ENCODE measurements at places on chromosomes 7 and 10.
A peak's percentile ranks its signal among the peaks of the same experiment; 100 is the strongest.

- DNase-seq: no peak
Measured at GRCh38 chr10:78869508-78870454, 199.0 kb upstream of the ZMIZ1 start.

DNA sequence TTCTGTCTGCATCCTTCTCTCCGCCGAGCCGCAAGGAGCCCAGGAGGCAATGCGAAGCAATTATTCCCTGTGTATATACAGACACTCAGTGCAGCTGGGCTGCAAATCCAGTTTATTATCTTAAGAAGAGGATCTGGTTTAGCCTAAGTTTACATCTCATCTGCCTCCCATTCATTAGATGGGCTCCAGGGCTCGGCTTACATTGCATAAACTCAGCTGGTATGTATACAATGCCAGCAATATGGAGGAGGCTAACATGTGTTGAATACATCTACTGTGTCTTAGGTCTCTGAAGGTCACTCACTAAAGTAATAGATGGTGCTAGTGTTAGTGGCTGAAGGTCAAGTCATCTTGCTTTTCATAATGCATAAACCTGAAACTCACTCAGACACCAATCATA lies 996.8 kb downstream of the KCNMA1 start:
- DNase-seq: no peak

GRCh38 chr10:33187427-33187999 lies 147.0 kb downstream of the NRP1 start:
- no peak for DNase-seq

DNA sequence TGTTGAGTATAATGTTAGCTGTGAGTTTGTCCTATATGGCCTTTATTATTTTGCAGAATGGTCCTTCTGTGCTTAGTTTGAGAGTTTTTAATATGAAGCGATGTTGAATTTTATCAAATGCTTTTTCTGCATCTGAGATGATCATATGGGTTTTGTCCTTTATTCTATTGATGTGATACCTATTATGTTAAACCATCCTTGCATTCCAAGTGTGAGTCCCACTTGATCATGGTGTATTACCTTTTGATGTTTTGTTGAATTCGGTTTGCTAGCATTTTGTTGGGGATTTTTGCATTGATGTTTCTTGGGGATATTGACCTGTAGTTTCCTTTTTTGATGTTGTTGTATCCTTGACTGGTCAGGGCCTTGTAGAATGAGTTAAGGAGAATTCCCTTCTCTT lies 166.4 kb downstream of the MLLT10 start:
- DNase-seq: no peak

DNA sequence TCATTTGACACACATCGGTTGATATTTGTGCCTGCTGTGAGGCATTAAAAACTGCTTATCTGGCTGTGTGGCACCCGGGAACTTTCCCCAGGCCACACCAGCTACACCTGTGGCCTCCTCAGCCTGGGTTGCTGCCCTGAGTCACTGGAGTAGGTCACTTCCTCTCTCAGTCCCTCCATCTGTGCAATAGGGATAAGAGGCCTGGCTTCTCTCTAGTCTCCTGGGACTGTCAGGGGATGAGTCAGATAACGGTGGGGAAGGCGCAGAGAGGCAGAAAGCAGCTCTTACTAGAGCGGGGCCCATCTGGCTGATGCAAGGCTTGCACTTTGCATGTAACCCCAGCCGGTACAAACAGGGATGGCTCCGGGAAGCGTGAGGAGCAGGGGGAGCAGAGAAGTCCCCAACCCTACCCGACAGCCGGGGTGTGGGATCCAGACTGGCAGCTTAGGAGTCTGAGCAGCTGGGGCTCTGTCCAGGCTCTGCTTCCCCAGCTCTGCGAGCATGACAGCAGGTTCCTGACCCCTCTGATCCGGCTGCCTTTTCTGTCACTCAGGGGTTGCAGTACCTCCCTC lies 34.0 kb downstream of the DNAJB12 start:
- peak; percentile 98 for DNase-seq

DNA sequence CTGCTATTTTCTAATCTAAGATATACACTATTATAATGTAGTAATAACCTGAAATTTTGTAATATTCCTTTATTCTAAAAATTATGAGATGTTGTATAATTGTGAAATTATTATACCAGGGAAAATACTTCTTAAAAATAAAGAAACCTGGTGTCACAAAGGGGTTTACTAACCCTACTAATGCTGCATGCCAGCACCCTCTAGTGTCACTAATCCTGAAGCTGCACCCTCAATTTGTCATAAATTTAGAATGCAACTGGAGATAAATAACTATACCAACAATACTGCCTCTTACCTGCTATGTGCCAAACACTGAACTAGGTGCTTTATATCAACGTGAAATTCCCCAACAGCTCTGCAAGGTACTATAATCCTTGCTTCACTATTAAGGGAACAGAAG lies 30.8 kb downstream of the TM9SF3 start:
- no peak for DNase-seq

- no peak for DNase-seq
Measured at GRCh38 chr7:100378114-100378755, 4.9 kb downstream of the PILRA start.

GRCh38 chr7:373818-374705 lies 84.1 kb downstream of the FOXL3 start:
- no peak for DNase-seq

GRCh38 chr10:126166797-126167196 lies 221.5 kb downstream of the ADAM12 start:
- no peak for DNase-seq

GRCh38 chr7:6078548-6078947 lies 47.4 kb downstream of the ANKRD61 start:
- DNase-seq: no peak

DNA sequence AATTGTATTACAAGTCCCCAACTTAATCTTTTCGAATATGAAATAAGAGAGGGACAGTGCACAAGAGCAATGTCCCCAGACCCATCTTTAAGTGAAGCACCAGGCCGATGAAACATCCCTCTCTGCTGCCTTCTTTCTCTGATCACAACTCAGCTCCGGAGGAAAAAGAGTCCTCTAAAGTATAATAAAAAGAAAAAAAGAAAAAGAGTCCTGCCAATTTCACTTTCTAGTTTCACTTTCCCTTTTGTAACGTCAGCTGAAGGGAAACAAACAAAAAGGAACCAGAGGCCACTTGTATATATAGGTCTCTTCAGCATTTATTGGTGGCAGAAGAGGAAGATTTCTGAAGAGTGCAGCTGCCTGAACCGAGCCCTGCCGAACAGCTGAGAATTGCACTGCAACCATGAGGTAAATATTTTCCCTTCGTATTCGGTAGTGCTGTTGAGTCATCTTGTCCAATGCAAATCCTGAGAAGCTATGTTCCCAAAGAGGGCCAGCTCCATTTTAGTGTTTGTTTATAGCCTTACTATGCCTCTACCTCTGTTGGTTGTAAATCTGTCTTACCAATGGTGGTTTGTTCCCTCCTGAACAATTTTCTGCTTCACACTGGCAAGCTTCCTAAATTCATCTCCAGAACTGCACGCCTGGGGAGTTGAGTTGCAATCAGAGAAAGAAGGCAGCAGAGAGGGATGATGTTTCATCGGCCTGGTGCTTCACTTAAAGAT lies at the start of gene IFIT2:
TSS of gene IFIT2 (plus strand) at position 326 of the 725 bp plus-strand sequence. CDS start at position 404, 78 bp downstream.
- DNase-seq: no peak

DNA sequence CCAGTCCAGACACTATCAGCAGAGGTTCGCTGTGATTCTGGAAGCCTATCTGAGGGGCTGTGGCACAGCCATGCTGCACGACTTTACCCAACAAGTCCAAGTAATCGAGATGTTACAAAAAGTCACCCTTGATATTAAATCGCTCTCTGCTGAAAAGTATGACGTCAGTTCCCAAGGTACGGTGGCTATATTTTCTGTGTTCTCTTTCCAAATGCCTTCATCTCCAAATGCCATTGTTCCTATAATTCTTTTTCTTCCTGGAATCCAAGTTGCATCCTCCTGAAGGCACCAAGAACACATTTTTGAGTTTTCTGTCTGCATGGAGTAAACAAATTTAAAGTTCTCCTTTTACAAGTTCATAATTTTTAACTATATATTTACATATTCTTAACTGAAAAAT lies 7.7 kb downstream of the PIK3CG start:
- no peak for DNase-seq

GRCh38 chr7:122689346-122690109 lies 9.4 kb downstream of the RNF133 start:
- DNase-seq: no peak

DNA sequence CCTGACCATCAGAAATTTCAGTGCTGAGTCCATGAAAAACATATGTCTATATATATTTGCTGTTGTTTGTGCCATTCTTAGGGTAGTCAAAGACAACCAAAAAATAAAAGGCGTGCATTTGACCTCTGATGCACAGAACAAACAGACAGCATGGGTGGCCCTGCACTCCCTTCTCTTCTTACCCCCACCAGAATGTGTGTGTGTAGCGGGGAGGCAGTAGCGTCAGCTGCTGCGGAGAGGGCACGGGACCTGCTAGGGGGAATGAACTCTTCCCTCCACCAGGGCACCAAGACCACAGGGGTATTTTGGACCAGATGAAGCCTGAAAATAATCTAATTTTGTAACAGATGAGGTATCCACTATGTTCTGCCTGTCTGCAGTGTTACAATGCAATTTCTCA lies 277.7 kb upstream of the ZNF32 start:
- DNase-seq: no peak

DNA sequence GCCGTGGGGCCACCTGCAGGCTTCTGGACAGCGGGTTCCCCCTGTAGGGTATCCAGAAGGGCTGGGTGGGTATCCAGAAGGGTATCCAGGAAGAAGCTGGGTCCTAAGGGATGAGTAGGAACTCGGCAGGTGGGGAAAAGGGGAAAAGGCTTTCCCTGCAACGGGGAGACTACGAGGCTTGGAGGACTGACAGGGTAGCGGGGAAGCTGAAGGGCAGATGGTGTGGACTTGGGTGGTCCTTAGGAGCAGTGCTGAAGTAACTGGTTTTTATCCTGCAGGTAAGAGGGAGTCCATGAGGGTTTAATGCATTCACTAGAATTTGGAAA lies 525 bp downstream of the UBE2D4 start:
- DNase-seq: no peak

DNA sequence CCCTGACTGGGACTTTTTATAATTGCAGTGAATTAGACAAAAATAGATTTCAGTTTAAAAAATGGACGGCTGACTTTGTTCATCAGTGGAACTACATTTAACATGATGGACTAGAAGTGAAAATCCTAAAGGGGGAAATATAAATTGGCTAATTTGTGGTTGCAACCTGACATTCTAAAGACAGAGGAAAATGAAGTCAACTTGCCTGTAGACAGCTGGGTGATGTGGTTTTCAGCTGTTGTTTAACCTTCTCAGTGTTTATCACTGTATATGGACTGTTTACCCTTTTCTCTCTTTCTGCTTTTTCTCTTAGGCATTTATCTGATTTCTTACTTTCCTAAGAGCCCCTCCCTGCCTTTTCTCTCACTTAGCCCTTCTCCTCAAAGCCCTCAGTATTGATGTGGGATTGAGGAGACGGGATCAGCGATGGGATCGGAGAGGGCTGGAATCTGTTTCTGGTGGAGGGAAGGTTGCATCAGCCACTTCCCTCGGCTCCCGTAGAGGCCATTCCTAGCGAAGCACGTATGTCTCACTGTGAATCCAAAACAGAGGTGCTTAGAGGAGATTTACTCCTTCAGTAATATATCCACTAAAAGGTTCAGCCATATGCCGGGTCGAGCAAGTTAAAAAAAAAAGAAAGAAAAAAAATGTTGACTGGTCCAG lies 109.0 kb upstream of the KLF6 start:
- DNase-seq: no peak

DNA sequence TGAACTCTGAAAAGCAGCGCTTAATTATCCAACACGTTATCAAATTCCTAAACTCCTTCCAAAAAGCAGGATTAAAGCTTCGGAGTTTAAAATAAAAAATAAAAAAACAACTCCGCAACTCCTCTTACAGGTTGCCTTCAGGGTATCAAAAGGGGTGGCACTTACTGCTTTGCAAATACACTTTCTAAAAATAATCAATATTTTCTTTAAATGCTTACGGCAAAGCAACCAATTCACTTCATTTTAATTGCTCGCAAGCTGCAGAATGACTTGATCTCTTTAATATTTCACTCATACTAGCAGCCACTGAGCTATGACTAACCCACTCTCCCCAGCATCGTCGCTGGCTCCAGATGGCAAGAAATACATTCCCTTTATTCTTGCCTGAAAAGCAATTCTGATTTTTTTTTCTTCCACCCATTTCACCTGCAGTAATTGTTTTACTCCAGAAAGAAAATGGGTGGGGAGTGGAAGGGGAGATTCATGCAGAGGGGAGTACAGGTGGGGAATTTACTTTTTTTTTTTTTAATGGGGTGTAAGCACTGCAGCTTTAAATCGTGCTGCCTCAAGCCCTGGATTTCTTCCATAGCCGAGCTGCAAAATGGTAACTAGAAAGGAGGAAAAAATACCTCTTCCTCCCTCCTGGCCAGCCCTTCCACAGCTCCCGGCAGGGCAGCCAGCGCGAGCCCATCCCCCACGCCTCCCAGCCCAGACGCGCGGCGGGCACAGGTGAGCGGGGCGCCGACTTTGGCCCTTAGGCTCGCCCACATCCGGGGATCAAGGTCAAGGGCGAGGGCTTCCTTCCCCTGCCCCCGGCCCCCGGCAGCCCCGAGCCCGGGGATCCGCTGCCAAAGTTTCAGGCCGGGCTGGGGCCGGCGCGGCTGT lies 54.2 kb upstream of the FHIP2A start:
- no peak for DNase-seq

- DNase-seq: no peak
Measured at GRCh38 chr10:62981096-62981495, 152.0 kb upstream of the NRBF2 start.

GRCh38 chr10:127278001-127278400 lies 81.6 kb upstream of the INSYN2A start:
- no peak for DNase-seq

DNA sequence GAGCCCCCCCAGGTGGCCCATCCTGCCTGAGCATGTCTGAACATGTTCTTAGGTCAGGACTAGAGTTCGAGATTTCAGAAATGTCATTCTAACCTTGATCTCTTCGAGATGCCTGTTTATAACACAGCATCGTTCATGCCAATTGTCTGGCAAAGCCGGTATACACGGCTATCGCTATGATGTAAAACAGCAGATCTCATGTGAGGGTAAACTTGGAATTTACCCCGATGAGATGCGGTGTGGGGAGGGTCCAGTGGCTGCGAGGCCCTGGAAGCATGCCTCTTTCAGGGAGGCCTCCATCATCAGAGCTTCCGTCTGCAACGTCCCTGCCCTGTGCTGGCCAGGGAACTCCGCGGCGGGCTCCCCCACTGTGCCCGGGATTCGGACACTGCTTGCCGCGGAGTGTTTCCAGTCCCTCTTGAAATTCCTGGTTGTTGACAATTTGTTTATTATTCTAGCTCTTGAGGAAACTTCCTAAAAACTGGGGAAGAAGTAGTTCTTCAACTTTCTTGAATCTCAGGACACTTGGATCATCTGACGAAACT lies 168.6 kb upstream of the RHEB start:
- DNase-seq: no peak

DNA sequence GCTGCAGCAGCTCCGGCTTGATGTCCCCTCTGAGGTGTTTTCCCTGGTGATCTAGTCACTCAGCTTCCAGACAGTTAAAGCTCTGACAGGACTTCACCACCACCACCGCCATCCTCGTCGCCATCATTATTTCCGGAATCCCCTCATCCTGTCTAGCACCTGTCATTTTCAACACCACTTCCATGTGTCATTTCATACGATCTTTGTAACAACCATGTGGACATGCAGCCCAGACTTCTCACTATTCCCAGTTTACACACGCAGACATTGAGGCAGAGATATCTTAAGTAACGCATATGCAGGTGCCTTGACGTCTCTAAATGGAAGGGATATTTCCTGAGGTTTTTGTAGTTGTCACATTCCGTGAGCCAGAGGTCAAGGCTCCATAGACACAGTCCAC lies 530.6 kb upstream of the FOXK1 start:
- DNase-seq: no peak
